Hepatic stellate cell (primary cell): ENCODE measurements at places on chromosomes 12 and 14.

- DNase-seq, result no peak
Measured at GRCh38 chr12:17841496-17841895, 248.5 kb downstream of the RERGL start.

DNA sequence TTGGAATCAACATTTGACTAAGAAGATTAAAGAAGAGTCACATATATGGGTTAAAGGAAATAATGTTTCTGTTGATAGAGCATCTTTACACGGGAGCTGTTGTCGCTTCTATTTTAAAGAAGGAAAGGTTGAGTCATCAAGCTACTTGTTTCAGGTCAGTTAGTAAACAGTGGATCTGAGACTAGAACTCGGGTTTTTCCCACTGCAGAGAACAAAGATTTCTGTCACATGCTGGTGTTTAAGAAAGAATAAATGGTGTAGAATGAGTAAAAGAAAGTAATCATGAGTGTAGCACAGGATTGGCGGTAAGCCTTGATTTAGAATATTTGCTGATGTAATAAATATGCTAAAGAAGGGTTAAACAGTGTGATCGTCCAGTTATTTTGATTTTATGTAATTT is 455.5 kb downstream of the AEBP2 start:
- DNase-seq, result no peak

- no peak for DNase-seq
Measured at GRCh38 chr14:103074729-103075367, 9.2 kb upstream of the LBHD2 start.

- DNase-seq, result no peak
Measured at GRCh38 chr12:54701940-54702592, 53.9 kb upstream of the DCD start.

DNA sequence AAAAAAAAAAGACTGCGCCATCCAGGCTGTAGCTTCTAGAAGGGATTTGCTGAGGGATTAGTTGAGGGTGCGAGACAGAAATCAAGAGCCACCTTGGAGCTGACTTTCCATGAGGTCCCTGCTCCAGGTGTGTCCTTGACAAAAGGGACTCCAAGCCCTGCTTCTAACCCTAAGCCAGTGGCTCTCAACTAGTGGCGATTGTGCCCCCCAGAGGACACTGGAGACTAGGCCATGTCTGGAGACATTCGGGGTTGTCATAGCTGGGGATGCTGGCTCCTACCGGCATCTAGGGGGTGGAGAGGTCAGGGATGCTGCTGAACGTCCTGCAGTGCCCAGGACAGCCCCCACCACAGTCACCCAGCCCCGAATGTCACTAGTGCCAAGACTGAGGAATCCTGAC is 40.6 kb downstream of the SPRING1 start:
- DNase-seq, result peak; percentile 34

DNA sequence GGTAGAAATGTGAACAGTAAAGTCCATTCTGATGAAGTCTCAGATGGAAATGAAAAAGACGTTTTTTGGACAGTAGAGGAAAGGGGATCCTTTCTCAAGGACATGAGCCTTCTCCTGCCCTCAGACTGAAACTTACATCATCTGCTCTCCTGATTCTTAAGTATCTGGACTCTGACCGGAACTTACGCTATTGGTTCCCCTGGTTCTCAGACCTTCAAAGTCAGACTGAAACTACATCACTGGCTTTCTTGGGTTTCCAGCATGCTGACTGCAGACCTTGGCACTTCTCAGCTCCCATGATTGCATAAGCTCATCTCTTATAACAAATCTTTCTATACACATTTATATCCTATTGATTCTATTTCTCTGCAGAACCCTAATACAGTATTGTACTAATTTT is 291.0 kb downstream of the SNAPC1 start:
- DNase-seq, result no peak

DNA sequence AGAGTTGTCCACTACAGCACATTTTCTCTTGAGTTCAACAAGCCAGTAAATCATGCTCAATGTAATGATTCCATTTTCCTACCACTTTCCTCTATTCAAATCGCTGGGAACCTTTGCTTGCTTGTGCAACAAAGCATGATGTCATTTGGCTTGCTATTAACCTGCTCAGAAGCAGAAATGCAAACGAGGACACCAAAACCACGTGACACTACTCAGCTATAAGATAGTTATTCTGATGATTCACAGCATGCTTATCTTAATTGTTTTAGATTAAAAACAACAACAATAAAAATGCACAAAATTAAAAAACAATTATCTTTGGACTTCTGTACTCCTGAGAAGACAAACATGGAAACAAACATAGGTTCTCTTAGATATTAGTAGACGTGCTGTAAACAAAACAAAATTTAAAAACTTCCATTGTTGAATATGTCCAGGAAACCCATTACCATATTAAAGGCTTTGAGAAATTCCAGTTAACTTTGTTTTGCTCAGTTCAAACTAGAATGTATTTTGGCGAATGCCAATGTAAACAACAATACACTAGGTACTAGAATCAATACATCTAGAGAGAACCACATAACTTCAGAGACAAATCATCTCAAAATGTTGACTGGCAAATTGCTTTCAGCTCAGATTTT is 77.5 kb upstream of the KRAS start:
- DNase-seq, result no peak

- no peak for DNase-seq
Measured at GRCh38 chr12:22491034-22491433, 53.3 kb downstream of the C2CD5 start.
